Mucosa of descending colon (tissue), 3 donors: ENCODE measurements at places on chromosomes 6 and 20.

- DNase-seq = no peak
These were observed 23.9 kb downstream of the RNF217 start for GRCh38 chr6:124986164-124986563.

- DNase-seq = no peak
These were observed 11.3 kb downstream of the CYP24A1 start for GRCh38 chr20:54162378-54163009.

DNA sequence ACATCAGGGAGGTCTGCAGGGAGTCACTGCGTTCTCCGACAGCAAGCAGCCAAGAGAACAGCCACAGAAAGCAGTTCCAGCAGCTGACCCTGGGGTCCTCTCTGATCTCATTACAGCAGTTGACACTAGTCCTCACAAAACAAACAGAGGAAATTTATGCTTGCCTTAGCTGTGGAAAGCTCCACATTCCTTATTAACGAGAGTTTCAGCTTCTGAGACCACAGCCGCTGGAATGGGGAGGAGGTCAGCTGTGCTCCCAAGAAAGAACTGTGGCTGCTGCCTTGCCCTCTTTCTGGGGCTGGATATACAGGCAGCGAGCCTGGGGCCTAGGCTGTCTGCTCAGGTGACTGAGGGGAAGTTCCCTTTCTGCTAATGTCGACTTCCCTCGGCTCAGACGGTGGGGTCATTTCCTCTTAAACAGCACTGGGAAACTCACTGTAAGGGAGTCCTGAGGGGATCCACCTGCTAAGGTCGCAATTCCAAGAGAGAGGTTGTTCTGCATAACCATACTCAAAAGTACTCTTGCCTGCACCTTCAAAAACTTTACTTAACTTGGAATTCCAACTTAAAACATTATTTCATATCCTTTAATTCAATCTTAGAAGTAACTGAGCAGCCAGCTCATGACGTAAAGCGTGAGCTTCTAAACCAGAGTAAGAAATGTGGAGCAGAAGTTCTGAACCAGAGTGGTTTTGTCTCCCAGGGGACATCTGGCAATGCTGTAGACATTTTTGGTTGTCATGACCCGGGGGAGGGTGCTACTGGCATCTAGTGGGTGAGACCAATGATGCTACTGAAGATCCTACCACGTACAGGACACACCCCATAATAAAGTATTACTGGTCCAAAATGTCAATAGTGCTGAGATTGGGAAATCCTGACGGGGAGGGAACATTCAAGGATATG is 80.3 kb downstream of the BACH2 start:
- DNase-seq = peak; percentile 50

- no peak for DNase-seq
These were observed 94.8 kb downstream of the STXBP5 start for GRCh38 chr6:147299035-147299434.

DNA sequence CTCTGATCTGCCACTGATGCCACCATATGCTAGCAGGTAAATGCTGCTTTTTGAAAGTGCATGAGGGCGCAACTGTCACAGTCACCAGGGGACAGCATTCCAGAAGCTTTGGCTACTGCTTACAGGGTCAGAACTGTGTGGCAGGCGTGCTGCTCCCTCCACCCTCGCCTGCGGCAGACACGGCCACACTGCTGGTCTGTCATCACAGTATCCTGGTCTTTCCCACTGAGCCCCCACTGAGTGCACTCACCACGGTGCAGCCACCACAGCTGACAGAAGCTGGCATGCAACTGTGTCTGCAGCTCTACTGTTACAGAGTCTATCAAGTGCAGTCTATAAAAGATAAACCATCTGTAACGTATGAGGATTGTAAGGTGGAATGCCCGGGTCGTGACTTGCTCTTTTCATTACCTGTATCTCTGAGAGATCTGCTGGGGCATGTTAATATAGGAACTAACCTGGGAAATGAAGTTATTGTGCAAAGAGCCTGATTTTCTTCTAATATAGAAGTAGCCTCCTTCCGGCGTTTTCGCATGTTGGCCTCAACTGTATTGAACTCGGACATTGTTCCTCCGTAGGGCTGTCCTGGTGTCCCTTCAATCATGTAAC is 24.5 kb downstream of the GCLC start:
- DNase-seq = no peak

DNA sequence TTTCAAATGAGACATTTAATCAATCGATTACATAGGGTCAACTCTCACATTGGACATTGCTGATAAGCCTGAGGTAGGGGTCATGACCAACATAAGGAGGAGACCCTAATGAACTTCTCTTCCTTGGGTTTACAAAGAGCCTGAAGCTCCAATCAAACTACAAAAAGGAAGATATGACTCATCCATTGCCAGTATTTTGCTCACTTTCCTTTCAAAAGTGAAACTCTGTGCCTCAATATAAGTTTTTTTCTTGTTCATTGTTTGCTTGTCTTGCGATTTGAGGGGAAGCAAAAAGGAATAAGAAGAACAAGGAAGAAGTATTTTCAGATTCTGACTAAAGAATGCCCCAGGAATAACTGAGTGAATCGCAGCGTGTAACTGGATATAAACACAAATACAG is 38.8 kb upstream of the KHDRBS2 start:
- no peak for DNase-seq

DNA sequence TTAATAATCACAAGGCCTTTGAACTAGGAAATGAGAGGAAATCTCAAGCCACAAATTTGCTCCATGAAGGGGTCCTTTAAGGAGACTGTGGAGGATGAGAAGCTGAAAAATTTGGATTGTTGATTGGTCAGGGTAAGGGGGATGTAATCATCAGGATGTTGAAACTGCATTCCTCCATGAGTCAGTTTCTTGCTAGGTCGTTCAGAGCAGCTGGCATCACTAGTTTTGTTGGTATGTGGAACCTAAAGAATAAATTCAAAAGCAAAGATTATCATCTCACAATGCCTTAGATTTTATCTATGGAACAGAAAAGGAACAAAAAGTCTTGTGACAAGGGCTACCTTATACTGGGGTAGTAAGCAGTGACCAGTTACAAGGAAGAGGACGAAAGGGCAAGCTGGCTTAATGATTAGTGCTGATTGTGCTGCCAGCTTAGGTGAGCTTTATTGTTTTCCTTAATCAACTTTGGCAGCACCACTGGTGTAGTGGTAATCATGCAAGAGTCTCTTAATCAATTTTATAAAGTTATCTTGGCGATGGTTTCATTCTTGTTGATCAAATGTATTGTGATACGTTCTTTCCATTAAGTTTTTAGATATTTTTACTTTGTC is 36.6 kb downstream of the CRISP2 start:
- no peak for DNase-seq

- no peak for DNase-seq
These were observed 15.2 kb upstream of the CD83 start for GRCh38 chr6:14102383-14102782.

GRCh38 chr6:39553860-39554802 is 171.1 kb downstream of the KIF6 start:
- DNase-seq = no peak

DNA sequence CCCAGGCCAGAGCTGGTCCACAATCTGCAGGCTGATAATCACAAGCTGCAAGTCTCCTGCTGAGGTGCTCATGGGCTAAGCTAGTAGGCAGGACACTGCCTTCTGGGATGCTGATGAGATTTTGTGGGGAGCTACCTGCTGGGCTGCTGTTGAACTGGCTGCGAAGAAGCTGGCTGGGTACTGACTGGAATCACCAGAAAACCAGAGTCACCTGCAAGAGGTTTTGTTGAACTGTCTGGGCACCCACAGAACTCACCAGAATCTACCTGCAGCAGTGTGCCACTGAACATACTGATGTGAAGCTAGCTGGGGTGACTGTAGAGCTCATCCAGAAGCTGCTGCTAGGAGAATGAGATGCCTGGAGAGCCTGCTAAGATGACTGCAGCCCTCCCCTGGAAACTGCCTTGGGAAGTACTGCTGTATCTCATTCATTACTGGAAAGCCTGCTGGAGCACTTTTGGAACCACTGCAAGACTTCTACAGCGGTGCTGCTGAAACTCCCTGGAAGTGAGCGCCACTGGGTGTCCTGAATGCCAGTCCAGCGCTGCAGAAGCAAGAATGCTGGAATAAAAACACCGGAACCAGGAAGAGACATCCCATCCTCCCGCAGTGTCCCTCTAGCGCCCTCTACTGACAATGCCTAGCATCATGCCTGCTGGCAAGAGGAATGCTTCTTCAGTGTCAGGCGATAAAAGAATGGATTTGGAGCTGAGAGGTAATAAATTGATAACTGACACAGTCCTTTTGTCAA is 64.9 kb upstream of the ARHGAP18 start:
- peak; percentile 67 for DNase-seq

DNA sequence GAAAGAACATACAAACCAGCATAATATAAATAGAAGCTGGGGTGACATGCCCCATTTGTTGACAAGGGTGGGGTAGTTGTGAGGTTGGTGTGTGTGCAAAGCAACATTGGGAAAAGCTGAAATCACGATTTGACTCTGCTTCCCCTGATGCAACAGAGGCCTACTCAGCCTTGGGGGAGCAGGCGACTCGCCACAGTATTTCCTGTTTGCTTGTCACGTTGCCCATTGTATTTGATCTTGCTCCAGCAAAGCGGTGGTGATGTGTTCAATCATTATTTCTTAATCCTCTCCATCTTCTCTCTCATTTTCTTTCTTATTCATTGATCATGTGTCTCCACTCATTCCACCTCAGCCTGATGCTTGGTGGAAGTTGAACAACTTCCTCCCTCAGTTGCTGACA is 165.8 kb upstream of the CITED2 start:
- DNase-seq = no peak

- DNase-seq = no peak
These were observed 246.4 kb downstream of the CDH26 start for GRCh38 chr20:60204601-60205000.

DNA sequence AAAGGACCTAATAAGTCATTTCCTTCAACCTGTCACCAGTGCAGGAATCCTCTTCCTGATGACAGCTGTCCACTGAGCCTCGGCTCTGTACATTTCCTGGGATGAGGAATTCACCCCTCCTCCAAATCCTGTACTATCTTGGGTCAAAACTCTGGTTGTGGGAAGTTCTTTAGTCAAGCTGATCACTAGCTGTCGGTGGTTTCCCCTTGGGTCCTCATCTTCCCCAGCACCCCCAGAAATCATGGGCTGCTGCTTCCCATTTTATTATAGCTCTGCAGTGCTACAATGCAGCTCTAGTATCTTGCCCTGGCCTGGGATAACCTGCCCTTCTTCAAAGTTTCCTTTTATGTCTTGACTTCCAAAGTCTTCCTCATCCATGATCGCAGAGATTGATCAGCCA is 14.6 kb upstream of the ADA start:
- DNase-seq = no peak

GRCh38 chr6:96994660-96995059 is 70.1 kb downstream of the KLHL32 start:
- no peak for DNase-seq

DNA sequence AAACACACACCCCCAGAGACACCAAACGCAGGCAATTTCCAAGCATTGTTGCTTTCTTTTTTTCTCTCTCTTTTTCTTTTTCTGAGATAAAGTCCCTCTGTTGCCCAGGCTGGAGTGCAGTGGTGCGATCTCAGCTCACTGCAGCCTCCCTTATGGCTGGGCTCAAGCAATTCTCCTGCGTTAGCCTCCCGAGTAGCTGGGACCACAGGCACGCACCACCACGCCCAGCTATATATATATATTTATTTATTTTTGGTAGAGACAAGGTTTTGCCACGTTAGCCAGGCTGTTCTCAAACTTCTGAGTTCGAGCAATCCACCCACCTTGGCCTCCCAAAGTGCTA is 14.0 kb upstream of the SRSF3 start:
- DNase-seq = no peak

DNA sequence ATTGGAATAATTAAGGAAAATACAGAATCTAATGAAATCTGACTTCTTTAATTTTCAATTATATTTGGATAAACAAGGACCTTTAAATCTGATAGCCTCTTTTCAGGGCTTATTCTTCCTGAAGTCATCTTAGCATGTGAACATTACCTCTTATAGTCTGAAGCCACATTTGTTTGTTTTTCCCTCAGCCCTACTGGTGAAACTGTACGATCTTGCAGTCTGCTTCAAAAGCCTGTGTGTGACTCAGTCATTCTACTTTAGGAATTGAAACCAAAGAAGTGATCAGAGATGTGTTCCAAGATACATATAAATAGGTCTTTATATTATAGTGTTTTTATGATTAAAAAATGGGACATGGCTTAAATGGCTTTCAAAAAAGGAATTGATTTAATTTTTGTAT is 67.5 kb downstream of the MACROD2 start:
- DNase-seq = no peak

GRCh38 chr20:1968964-1969363 is 24.9 kb downstream of the PDYN start:
- no peak for DNase-seq

- DNase-seq = no peak
These were observed 40.0 kb downstream of the SLC9A8 start for GRCh38 chr20:49852522-49853080.

DNA sequence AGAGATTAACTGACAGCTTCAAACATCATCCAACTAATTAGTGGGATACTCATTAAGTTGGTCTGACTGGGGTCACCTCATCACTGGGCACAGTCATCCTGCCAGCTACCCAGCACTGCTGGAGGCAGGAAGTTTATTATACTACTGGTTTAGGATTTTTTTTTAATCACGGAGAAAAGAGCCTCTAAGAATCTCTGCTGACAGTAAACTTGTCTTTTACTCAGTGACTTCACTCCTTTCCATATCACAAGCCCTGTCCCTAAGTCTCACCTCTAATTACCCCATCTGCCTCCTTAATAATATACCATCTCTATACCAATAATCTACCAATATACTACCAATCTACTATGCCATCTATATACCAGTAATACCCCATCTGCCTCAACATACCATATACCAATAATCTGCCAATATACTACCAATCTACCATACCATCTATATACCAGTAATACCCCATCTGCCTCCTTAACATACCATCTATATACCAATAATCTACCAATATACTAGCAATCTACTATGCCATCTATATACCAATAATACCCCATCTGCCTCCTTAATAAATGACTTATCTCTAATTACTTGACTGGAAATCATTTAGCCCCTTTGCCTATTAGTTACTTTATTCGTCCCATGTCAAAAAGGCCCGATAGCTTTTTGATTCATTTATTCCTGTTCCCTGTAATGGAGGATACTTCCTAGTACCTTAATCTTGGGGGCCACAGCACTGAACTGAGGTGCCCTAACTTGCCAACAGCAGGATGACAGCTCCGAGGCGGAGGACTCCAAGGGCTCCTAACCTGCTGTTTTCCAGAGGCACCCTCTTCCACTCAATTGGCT is 5.0 kb downstream of the ATP5F1E start:
- no peak for DNase-seq

GRCh38 chr20:51628533-51629398 is 86.2 kb upstream of the NFATC2 start:
- no peak for DNase-seq

GRCh38 chr20:6806275-6806674 is 38.8 kb downstream of the BMP2 start:
- DNase-seq = no peak

DNA sequence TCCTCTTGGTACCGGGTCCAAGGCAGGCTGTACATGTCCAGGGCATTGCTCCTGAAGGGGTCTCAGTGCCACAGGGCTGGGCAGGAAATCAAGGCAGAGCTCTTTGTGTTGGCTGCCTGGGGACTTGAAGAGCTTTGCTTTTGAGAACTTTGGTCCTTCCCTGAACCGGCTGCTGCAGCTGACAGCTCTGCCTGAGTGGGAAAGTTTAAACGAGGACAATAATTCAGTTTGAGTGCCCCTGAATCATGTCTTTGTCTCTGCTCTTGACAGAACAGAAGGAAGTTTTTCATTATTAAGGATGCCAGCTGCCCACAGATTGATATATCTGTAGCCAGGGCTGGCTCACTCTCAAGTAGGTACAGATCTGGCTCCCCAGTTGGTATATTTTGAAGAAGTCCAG is 56.1 kb downstream of the ANKRD6 start:
- no peak for DNase-seq

GRCh38 chr6:109449795-109450673 is 5.5 kb downstream of the MICAL1 start:
- peak; percentile 76 for DNase-seq
